Activated T-helper 1 cell treated with anti-CD3 and anti-CD28 coated beads, Interleukin-12 subunit alpha, Interleukin-12 subunit beta, Interleukin-2, Interleukin-4 antibody, amounts not matched to agents 30 ng/mL and 10 ng/mL and 1 ng/mL, durations not matched to agents 14 hours and 24 hours and 36 hours (primary cell): ENCODE measurements at places on chromosomes 11 and 22.

- peaks cover 3% of the 10 kb centered on the region for H3K36me3 ChIP-seq
- no peak for DNase-seq
- no peak overlapping the region for H3K27ac ChIP-seq
- H3K4me1 ChIP-seq: peaks cover 26% of the 10 kb centered on the region
- H3K4me3 ChIP-seq: no peak overlapping the region
These were observed 5.0 kb downstream of the MICALL1 start for GRCh38 chr22:37910890-37911672.

- no peaks in the 10 kb centered on the region for H3K4me1 ChIP-seq
- no peaks in the 10 kb centered on the region for H3K27me3 ChIP-seq
- DNase-seq: no peak
- H3K4me3 ChIP-seq: no peak overlapping the region
These were observed 122.3 kb downstream of the SPATA19 start for GRCh38 chr11:133723056-133723455.

- no peaks in the 10 kb centered on the region for H3K4me1 ChIP-seq
- no peak for DNase-seq
- peaks cover 1% of the 10 kb centered on the region for H3K27me3 ChIP-seq
- H3K4me3 ChIP-seq: no peak overlapping the region
- no peak overlapping the region for H3K27ac ChIP-seq
- H3K36me3 ChIP-seq: no peaks in the 10 kb centered on the region
These were observed 332.8 kb upstream of the C11orf87 start for GRCh38 chr11:109089144-109089543.

GRCh38 chr11:95067039-95067840 lies 521 bp downstream of the SRSF8 start:
- peaks cover 23% of the 10 kb centered on the region for H3K27me3 ChIP-seq
- H3K4me1 ChIP-seq: peaks cover 28% of the 10 kb centered on the region
- peak; percentile 72 for DNase-seq
- peak overlapping the region; percentile 95 for H3K4me3 ChIP-seq
- H3K27ac ChIP-seq: peak overlapping the region; percentile 96

- DNase-seq: no peak
- no peak overlapping the region for H3K27ac ChIP-seq
- H3K4me1 ChIP-seq: no peaks in the 10 kb centered on the region
- no peaks in the 10 kb centered on the region for H3K27me3 ChIP-seq
- H3K4me3 ChIP-seq: no peak overlapping the region
These were observed 360.3 kb downstream of the TENM4 start for GRCh38 chr11:79080551-79080950.

- no peak overlapping the region for H3K4me3 ChIP-seq
- no peaks in the 10 kb centered on the region for H3K27me3 ChIP-seq
- H3K27ac ChIP-seq: peak overlapping the region; percentile 41
- peaks cover 14% of the 10 kb centered on the region for H3K36me3 ChIP-seq
- peaks cover 37% of the 10 kb centered on the region for H3K4me1 ChIP-seq
These were observed 70.2 kb downstream of the DDX10 start for GRCh38 chr11:108734956-108735559.

DNA sequence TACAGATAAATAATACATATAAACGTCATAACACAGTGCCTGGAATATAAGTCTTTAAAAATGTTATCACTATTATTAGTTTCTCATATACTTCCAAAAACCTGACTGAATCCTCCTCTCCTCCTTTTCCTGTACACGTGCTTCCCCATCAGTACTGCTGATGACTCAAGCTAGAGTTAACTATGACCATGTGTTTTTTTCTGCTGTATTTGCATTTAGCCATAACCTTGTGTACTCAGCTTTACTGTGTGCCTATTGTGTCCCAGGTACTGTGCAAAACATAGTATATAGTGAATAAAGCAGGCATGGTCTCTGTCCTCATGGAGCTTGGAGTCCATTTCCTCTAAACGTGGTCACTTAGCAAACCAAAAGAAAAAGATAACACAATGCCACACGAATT lies 56.5 kb upstream of the ARHGAP32 start:
- no peak overlapping the region for H3K27ac ChIP-seq
- H3K27me3 ChIP-seq: no peaks in the 10 kb centered on the region
- H3K4me1 ChIP-seq: peaks cover 11% of the 10 kb centered on the region
- no peaks in the 10 kb centered on the region for H3K36me3 ChIP-seq
- DNase-seq: no peak

DNA sequence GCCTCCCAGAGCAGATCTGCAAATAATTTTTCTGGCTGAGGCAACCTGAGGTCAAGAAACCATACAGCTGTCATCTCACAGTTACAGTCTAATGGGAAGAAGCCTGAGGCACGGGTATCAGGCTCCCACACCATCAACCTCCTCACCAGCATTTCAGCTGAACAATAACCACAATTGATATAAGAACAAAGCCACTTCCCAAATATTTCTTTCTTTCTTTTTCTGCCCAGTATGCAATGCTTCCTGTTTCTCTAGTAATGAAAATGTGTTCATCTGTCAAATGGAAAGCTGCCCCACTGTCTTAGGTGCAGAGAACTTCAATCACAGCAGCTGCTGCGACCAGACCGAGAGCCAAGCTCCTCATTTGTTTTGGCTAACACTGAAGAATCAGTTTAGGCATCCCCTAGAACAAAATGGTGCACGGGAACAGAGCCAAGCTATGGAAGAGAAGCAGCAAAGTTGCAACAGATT lies 108.4 kb downstream of the BLID start:
- H3K27ac ChIP-seq: no peak overlapping the region
- H3K4me1 ChIP-seq: no peaks in the 10 kb centered on the region
- H3K4me3 ChIP-seq: no peak overlapping the region
- H3K27me3 ChIP-seq: no peaks in the 10 kb centered on the region
- DNase-seq: no peak
- H3K36me3 ChIP-seq: no peaks in the 10 kb centered on the region

DNA sequence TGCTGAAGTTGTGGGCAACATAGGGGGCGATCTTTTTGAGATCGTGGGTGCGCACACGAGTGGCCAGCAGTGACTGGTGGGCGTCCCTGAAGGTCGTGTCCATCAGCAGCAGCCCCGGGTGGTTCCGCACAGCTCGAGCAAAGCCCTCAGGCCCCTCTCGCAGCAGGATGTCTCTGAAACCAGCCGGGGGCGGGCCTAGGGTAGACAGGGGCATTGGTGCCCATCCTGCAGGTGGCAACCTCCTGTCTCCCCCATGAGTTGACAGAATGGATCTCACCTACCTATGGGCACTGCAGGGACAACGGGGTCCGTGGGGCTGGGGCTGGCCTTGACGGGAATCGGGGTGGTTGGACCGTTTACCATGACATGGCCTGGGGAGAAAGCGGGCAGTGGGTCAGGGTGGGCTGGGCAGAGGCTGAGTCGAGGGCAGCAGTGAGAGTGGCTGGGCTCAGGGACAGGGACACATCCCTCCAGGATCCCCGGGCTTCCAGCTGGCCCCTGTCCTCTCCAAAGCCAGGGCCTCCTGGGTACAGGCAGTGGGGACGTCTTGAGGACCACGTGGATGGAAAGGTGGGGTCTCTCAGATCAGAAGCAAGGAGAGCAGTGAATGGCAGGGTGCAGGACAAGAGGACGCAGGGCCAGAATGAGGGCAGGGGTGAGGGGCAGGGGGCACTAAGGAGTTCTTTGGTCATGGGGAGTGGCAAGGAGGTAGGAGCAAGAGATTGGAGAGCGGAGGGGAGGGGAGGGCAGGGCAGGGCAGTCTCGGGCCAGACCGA lies 4.2 kb upstream of the LRFN4 start:
- peak overlapping the region; percentile 91 for H3K27ac ChIP-seq
- H3K4me1 ChIP-seq: peaks cover 14% of the 10 kb centered on the region
- DNase-seq: no peak
- no peaks in the 10 kb centered on the region for H3K36me3 ChIP-seq
- H3K4me3 ChIP-seq: no peak overlapping the region

DNA sequence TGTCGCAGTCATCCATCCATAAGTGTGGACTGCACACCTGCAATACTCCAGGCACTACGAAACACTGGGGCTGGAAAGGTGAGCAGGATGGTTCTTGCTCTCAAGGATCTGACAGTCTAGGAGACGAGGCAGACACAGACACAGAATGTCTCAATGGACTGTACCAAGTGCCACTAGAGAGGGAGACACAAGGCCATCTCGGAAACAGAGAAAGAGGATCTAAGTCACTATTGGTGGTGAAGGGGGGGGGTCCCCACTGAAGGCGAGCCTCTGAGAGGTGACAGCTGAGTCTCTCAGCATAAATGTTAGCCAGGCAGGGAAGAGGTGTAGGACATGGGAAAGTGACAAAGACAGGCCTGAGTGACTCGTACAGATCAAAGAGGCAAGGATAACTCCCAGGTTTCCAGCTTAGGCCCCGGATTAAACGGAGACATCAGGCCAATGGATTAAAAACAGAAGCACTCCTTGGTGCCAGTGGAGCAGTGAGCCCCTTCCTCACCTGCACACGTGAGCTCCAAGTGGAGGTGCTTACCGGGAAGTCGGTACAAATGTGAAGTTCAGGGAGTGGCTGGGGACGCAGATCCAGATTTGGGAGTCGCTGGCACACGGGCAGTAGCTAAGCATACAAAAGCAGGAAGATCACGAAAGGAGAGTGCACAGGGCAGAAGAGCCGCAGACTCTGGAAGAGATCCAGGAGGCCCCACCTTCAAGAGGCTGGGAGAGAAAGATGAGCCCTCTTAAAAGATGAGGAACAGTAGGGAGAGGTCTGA lies 117.2 kb downstream of the MICAL3 start:
- H3K36me3 ChIP-seq: peaks cover 2% of the 10 kb centered on the region
- no peaks in the 10 kb centered on the region for H3K27me3 ChIP-seq
- H3K4me3 ChIP-seq: no peak overlapping the region
- no peaks in the 10 kb centered on the region for H3K4me1 ChIP-seq

DNA sequence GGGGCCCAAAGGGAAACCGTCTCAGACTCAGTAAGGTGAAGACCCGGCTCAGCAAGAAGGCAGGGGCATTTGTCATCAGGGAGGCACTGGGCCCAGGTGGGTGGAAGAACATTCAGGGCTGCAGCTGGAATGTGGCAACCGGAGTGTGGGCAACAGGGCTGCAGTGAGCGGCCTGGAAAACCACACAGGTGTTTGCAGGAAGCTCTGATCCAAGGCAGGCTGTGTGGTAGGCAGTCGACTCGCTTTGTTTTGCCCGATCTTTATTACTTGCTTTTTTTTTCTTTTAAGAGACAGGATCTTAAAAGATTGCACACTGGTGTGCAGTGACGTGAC lies 82.8 kb downstream of the DGCR2 start:
- DNase-seq: no peak
- no peak overlapping the region for H3K4me3 ChIP-seq
- no peaks in the 10 kb centered on the region for H3K27me3 ChIP-seq
- H3K27ac ChIP-seq: no peak overlapping the region

DNA sequence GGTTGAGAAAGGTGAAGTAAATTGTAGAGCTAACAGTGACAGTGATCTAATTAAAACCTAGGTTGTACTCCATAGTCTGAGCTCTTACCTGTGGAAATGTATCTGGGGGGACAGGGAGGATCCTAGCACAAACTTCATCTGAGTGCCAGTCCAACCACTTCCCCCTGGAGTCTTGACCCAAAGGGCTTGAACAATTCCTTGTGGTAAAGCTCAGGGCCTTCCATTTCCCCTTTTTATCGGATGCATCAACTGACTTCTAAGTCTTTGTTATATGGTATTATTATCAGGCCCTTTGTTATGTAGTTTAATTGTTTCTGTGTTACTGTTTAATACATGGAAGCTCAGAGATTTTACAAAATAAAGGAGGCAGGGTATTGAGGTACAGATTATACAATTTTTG lies 140.2 kb upstream of the SESN3 start:
- no peaks in the 10 kb centered on the region for H3K4me1 ChIP-seq
- no peak overlapping the region for H3K4me3 ChIP-seq
- peaks cover 8% of the 10 kb centered on the region for H3K27me3 ChIP-seq
- no peak overlapping the region for H3K27ac ChIP-seq
- DNase-seq: no peak

- H3K36me3 ChIP-seq: peaks cover 28% of the 10 kb centered on the region
- no peak overlapping the region for H3K27ac ChIP-seq
- no peaks in the 10 kb centered on the region for H3K4me1 ChIP-seq
- no peak overlapping the region for H3K4me3 ChIP-seq
- H3K27me3 ChIP-seq: no peaks in the 10 kb centered on the region
- DNase-seq: no peak
These were observed 23.3 kb upstream of the CHRM4 start for GRCh38 chr11:46414879-46415278.

DNA sequence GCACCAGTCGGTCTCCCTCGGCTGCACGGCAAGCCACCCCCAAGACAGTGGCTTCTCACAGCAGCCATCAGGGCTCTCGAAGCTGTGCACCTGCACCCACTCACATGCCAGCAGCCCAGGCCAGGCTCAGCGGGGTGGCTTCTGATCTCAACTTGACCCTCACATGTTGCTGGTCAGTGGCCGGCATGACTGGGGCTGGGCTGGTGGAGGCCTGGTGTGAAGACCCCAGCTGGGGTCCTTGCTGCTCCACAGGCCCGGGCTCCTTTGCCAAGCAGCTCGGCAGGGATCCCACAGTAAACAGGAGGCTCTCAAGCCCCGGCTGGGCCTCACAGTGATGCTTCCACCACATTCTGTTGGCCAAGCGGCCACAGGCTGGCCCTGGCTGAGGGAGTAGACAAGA lies 128.2 kb downstream of the BRD1 start:
- H3K4me3 ChIP-seq: no peak overlapping the region
- peaks cover 2% of the 10 kb centered on the region for H3K27me3 ChIP-seq
- H3K4me1 ChIP-seq: no peaks in the 10 kb centered on the region
- H3K27ac ChIP-seq: no peak overlapping the region
- no peaks in the 10 kb centered on the region for H3K36me3 ChIP-seq
- DNase-seq: no peak

DNA sequence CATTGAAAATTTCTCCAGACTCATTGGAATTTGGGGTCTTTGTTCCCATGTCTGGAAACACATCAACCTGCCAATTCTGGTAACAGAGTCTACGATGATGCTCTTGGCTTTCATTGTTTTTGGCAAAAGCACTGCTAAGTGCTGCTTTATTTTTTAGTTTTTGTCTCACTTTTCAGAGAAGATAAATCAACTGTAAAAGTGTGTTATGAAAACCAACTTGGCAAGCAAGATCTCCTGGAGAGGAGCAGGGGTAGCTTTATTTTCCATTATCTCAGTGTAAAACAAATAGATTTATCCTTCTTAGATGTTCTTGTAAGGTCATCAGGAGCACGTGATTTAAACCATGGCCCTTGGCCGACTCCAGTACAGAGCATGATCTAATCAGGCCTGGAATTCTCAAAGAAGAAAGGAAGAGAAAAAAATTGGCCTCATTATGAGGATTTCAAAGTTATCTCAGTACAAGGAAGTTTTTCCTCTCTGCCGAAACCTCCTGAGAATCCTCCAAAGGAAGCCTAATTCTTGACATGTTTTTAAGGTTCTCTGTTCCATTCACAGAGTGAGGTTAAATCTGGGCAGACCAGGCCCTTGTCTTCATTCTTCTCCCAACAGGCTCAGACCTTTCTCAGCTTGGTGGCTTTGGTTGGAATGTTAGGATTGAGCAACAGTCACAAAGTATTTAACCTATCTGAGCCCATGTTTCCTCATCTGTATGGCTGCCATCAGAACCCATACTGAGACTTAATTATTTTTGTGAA lies 16.4 kb upstream of the PAMR1 start:
- H3K4me1 ChIP-seq: no peaks in the 10 kb centered on the region
- no peak overlapping the region for H3K4me3 ChIP-seq
- H3K27me3 ChIP-seq: peaks cover 2% of the 10 kb centered on the region
- no peaks in the 10 kb centered on the region for H3K36me3 ChIP-seq

GRCh38 chr11:34145073-34145472 lies 39.6 kb downstream of the NAT10 start:
- no peak overlapping the region for H3K4me3 ChIP-seq
- no peaks in the 10 kb centered on the region for H3K4me1 ChIP-seq
- no peak for DNase-seq
- no peaks in the 10 kb centered on the region for H3K27me3 ChIP-seq
- H3K36me3 ChIP-seq: peaks cover 46% of the 10 kb centered on the region
- H3K27ac ChIP-seq: no peak overlapping the region

GRCh38 chr11:130634961-130635473 lies 186.6 kb downstream of the ADAMTS15 start:
- H3K27me3 ChIP-seq: no peaks in the 10 kb centered on the region
- H3K27ac ChIP-seq: peak overlapping the region; percentile 79
- peak; percentile 14 for DNase-seq
- peaks cover 2% of the 10 kb centered on the region for H3K36me3 ChIP-seq
